Body of pancreas (tissue), 4 donors: ENCODE measurements at places on chromosomes 3 and 15. TPM values are rescaled to one million over a fixed set of nuclear protein-coding genes. Genes with fewer than 3 reads are reported as not detected.

ROBO1 gene
- 9.9 TPM for total RNA-seq

- DNase-seq, result no peak
Measured at GRCh38 chr3:111621535-111621934, 26.4 kb upstream of the ZBED2 start.

GRCh38 chr15:44246521-44247268, 41.8 kb upstream of the GOLM2 start:
- DNase-seq, result no peak

- DNase-seq, result no peak
Measured at GRCh38 chr15:100926258-100926657, 7.1 kb downstream of the LRRK1 start.

EPHB1 gene
- total RNA-seq, result not detected

- no peak for DNase-seq
Measured at GRCh38 chr3:44966795-44967278, 9.1 kb downstream of the ZDHHC3 start.

DNA sequence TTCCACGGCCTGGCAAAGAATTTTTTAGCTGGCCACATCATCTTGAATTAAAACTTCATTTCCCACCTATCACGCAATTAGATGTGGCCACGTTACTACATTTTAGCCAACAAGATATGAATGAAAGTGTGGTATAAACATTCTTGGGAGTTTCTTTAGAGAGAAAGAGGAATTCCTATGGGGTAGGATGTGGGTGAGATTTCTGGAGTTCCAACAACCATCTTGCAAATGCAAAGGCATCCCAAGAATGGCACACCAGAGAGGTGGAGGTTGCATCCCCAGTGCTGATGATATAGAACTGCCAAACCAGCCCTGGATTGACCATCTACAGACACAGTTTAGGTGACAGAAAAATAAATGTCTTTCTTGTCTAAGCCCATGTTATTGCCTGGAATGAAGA, 66.3 kb upstream of the AKAP13 start:
- no peak for DNase-seq

- DNase-seq, result no peak
Measured at GRCh38 chr3:37712421-37712820, 149.3 kb upstream of the CTDSPL start.
